ENCODE measurements at places on chromosomes 1 and 21. TPM values are rescaled to one million over a fixed set of nuclear protein-coding genes. Genes with fewer than 3 reads are reported as not detected.

DYRK1A gene
- 23.6 TPM for total RNA-seq

- DNase-seq, result no peak
Measured at GRCh38 chr1:54380290-54380882, 25.8 kb downstream of the SSBP3 start.

GRCh38 chr1:9230869-9231533 is 3.6 kb upstream of the H6PD start:
- no peak for DNase-seq

RNF2 gene
- 19.1 TPM for total RNA-seq

TLCD4 gene
- 5.4 TPM for total RNA-seq

DNA sequence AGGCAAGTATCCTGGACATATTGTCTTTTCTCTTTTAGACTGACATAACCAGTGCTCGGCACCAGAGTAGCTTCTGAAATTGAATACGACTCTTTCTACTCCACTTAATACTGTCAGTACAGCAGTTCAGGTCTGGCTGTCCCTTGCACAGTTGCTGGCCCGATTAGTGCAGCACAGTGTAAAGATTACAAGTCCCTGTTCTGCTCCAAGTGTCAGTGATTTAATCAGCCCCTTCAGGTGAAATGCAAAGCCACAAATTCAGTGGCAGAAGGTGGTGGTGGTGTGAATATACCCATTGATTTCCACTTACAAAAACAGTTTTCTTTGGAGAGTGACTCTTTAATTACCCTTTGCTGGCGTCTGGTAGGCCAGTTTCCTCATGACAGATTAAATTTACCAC is 545.4 kb downstream of the ADGRL2 start:
- DNase-seq, result no peak

Measured in epithelial cell of proximal tubule (primary cell).